ENCODE measurements at places on chromosomes 1 and 21.
A peak's percentile ranks its signal among the peaks of the same experiment; 100 is the strongest.

GRCh38 chr21:42981214-42981523 is 6.8 kb downstream of the PKNOX1 start:
- no peak for DNase-seq

DNA sequence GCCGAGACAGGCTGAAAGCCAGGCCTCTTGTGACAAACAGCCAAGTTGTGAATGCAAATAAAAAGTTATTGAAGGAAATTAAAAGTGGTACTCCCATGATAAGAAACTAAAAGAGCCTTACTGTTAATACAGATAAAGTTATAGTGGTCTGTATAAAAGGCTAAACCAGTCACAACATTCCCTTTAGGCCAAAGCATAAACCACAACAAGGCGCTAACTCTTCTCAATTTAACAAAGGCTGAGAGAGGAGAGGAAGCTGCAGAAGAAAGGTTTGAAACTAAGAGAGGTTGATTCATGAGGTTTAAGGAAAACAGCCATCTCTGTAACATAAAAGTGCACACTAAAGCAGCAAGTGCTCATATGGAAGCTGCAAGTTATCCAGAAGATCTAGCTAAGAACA is 10.7 kb downstream of the C1orf105 start:
- no peak for DNase-seq

- no peak for DNase-seq
Observed at GRCh38 chr1:43505077-43505780, 25.5 kb upstream of the PTPRF start.

DNA sequence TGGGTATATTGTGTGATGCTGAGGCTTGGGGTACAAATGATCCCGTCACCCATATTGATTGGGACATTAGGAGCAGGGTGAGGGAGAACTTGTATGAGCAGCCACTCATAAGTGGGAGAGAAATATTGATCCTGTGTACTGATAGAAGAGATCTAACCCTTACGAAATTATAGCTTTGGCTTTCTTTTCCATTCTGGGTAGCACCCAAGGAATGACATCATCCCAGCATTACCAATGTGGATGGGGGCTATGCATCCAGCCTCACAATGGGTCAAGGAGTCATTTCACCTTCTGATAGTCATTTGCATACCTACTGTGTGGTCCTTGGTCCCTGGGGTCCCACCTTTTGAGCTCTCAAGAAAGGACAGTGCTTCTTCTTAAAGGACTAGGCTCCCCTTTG is 1.9 kb upstream of the NAV1 start:
- DNase-seq = peak; percentile 27

- DNase-seq = no peak
Observed at GRCh38 chr1:219277304-219278105, 103.8 kb downstream of the LYPLAL1 start.

GRCh38 chr1:216793303-216793702 is 70.1 kb upstream of the ESRRG start:
- DNase-seq = no peak

- DNase-seq = no peak
Observed at GRCh38 chr1:232600424-232601258, 29.3 kb downstream of the SIPA1L2 start.
